ENCODE measurements at places on chromosomes 5 and 9.
A peak's percentile ranks its signal among the peaks of the same experiment; 100 is the strongest.

DNA sequence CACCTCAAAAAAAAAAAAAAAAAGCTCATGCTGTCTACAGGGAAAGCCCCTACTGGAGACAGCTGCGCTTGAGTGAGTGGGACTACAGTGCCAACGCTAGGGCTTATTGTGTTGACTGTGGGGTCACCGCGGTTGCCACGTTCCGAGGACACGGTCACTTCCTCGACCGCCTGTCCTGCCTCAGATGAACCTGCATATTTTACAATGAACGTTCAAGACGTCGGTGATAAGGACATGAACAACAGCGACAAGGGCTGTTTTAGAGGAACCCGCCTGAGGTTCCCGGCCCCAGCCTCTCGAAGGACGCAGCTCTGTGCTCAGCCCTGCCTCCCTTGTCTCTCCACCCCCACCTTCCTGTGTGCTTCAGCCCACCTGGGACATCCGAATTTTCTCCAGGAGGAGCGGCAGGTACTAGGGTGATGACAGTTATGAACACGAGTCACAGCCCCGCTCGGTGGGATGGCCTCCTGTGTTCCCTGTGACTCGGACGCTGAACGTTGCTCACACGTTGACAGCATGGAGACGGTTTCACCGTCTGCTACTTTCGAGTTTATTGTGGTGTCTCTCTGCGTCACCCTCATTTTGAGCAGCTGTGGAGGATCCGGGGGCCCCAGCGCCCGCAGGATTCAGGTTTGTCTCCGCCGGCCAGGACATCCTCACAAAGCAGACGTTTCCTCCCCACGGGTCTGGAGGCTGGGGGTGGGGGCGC is 11.3 kb upstream of the DIPK1B start:
- DNase-seq = no peak

- no peak for DNase-seq
Measured at GRCh38 chr5:169997798-169998197, 17.5 kb upstream of the INSYN2B start.

GRCh38 chr9:75880618-75881017 is 9.9 kb upstream of the PCSK5 start:
- DNase-seq = no peak

DNA sequence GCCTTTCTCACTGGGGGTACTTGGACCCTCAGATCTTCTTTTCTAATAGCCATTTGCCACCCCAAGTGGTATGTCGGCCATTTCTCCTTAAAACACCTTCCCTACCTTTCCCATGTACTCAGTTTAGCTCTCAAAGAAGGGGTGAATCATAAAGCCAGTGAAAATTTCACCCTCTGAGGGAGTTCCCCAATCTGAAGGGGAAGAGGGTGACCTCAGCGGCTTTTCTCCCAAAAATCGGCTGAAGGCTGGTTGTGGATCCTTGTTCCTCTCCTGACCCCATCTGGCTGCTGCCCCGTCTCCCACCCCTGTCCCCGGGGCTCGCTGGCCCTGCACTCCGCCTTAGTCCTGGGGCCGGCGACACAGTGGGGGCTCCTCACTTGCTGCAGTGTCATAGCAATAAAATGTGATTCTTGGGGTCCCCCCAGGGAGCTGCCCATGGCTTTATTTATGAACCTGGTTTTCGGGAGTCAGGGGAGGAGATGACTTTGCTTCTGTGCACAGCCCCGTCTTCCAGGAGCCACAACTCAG is 17.3 kb upstream of the LTC4S start:
- no peak for DNase-seq

DNA sequence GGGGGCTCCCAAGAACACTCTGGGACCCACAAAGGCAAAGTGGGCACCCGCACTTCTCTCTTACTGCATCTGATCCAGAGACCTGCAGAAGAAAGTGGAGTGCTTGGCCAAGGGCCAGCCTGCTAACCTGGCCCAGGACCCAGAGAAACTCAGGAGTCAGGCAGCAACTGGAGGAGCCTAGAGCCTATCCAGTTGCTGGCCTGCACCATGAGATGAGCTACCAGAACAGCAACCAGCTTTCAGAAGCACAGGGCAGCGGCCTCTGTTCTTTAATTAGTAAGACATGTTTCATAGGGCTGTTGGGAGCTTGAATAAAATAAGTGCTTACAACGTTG is 298.3 kb downstream of the GADD45G start:
- no peak for DNase-seq

DNA sequence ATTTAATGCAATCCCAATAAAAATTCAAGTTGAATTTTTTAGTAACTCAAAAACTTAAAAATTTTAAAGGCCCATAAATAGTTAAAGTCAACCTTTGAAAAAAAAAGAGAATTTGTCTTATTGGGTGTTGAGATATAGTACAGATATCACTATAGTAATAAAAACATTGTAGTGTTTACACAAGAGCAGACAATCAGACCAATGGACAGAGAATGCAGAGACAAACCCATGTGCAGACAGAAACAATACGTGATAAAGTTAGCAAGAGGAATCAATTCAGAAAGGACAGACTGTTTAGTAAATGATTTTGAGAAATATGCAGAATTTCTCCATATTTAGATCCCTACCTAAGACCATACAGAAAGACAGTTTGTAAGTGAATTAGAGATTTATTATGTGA is 33.9 kb downstream of the GOLGA1 start:
- no peak for DNase-seq

DNA sequence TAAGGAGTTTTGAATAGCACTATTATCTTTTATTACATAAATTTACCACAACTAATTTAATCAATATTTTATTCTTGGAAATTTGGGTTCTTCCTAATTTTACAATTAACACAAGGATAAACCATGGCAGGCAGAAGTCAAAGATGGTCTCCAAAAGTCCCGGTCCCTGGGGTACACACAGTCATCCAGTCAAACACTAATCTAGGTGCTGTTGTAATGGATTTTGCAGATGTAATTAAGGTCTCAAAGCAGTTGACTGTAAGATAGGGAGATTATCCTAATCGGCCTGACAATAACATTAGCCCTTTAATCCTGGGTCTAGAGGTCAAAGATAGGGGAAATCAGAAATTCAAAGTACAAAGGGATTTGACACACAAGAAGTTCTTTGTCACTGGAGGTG is 57.5 kb upstream of the HTR1A start:
- DNase-seq = no peak

DNA sequence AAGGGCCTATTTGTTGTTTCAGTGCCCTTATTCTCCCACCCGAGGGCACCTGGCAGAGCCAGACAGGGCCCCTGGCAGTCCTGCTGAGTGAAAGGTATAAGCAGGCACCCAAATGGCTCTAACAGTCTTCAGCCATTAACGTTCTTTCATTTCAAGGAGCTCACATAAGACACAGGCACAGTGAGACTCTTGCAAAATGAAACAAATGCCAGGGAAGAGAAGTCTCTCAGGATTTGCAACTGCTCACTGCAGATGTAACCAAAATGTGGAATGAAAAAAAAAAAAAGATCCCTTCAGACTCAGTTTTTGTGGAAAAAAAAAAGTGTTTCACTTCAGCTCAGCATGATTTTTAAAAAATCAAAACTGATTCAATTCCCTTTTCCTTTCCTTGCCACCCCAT is 155.4 kb upstream of the LHFPL2 start:
- DNase-seq = no peak

GRCh38 chr9:75101004-75101588 is 12.8 kb downstream of the OSTF1 start:
- no peak for DNase-seq

- DNase-seq = no peak
Measured at GRCh38 chr5:190366-191035, 794 bp upstream of the LRRC14B start.

- DNase-seq = no peak
Measured at GRCh38 chr9:134642385-134643181, 980 bp downstream of the COL5A1 start.

DNA sequence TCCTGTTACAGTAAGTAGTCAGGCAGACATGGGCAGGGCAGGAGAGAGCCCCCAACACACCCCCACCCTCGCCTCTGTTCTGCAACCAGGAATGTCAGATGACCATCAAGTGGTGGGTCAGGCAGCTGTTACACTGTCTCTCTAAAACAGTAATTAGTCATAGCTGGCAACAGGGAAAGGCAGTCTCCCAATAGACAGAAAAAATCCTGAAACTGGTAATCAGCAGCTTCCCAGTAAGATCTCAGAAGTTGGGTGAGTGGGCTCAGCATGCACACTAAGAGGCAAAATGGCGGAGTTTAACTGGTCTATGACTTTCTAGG is 90.2 kb downstream of the C5orf15 start:
- DNase-seq = no peak

- DNase-seq = no peak
Measured at GRCh38 chr5:62732677-62733121, 154.1 kb downstream of the LRRC70 start.

- DNase-seq = no peak
Measured at GRCh38 chr5:58184910-58185309, 275.0 kb downstream of the PLK2 start.

DNA sequence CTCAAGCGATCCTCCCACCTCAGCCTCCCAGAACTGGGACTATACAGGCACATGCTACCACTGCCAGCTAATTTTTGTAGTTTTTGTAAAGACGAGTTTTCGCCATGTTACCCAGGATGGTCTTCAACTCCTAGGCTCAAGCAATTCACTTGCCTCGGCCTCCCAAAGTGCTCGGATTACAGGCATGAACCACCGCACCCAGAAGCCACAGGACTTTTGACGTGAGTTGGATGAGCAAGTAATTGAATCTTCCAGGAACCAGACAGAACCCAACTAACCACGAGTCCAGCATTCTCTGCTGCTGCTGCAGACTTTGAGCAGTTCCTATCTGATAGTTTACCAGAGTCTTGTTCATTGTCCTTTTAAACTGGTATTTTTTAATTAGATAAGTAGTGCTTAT is 9.6 kb upstream of the ATP6V0E1 start:
- no peak for DNase-seq

GRCh38 chr9:28190981-28191380 is 617.7 kb upstream of the C9orf72 start:
- DNase-seq = no peak

GRCh38 chr9:117427357-117427913 is 12.6 kb upstream of the ASTN2 start:
- DNase-seq = no peak

- DNase-seq = no peak
Measured at GRCh38 chr9:127680226-127680625, 26.6 kb upstream of the CFAP157 start.

GRCh38 chr9:92769286-92769685 is 4.7 kb upstream of the BICD2 start:
- no peak for DNase-seq

DNA sequence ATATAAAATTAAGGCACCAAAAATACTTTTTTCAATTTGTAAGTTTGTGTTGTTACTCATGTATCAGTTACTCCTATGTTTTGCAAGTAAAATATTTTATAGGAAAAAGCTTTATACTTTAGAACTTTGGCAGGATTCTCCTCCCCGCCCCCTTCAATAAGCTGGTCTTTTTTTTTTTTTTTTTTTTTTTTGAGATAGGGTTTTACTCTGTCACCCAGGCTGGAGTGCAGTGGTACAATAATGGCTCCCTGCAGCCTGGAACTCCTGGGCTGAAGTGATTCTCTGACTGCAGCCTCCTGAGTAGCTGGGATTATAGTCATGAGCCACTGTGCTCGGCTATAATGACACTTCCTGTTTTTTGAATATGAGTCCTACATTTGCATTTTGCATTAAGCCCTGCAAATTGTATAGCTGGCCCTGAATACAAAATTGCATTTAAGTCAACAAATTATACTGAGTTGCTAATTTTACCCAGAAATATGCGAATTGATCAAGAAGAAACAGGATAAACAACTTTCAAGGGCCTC is 192.9 kb downstream of the PIK3R1 start:
- DNase-seq = no peak

- DNase-seq = no peak
Measured at GRCh38 chr5:139232147-139232724, 34.1 kb upstream of the SIL1 start.

GRCh38 chr5:132387640-132388117 is 18.2 kb downstream of the SLC22A5 start:
- no peak for DNase-seq

DNA sequence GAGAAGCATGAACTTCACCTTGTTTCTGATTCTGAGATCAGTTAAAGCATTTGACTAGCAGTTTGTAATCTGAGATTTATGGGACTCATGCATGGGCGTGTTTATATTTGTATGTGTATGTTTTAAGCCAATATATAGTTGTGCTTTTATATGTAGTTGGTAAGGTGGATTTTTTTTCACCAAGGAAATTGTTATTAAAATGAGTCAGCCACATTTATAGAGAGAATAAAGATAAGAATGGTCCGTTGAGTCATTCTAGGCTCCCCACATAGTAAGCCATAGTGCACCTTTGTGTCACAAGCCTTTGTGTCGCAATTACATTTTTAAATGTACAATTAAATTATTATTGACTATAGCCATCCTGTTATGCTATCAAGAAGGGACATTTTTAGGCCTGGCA is 89.0 kb downstream of the NLN start:
- no peak for DNase-seq

- no peak for DNase-seq
Measured at GRCh38 chr5:56849671-56850070, 34.3 kb downstream of the MAP3K1 start.

- DNase-seq = peak; percentile 2
Measured at GRCh38 chr5:65076251-65076869, 307.6 kb downstream of the CWC27 start.

DNA sequence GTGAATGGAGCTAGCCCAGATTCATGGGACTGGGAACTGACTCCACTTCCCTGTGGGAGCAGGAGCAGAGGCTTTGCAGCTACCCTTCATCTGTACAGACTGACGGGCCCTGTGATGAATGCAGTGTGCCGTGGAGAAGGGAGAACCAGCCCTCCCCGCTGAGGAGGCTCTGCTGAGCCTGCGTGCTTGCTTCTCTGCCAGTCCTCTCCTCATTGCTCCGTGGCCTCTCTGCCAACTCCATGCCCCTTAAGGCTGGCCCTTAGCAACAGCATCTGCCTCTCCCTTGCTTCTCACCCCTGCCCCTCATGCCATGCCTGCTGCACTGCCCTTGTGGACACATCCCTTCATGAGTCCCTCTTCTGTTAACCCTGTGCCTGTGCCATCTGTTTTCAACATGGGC is 53.6 kb downstream of the GADD45G start:
- no peak for DNase-seq

DNA sequence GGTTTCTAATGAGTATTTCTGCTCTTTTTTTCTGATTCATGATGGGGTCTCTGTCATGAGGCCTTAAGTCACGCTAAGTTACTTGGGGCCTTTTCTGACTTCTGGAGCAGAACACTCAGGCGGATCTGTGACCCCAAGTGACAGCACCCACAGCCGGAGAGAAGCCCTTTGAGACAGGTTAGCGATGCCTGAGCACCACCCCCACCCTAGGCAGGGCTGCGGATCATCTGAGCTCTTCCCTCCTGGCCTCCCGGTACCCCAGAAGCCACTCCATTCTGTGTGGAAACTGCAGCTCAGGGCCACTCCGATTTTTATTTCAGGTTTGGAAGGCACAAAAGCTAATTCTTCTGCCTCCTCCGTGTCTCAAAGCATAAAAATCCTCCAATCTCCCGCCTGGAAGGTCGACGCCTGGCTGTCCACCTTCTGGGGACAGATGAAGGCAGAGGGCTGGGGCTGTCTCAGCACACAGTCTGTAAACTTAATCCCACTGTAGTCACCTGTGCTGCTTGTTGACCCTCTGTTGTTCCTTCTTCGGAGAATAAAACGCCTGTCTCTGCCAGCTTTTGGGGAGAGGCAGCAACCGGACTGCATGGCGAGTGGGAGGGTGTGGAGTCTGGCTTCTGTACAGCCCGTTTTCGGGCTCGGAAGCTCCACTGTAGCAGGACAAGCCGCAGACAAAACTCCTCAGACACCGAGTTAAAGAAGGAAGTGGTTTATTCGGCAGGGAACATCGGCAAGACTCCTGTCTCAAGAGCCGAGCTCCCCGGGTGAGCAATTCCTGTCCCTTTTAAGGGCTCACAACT is 88.8 kb downstream of the SPRY4 start:
- no peak for DNase-seq

Data from stimulated activated CD4-positive, alpha-beta T cell treated with anti-CD3 and anti-CD28 coated beads, Interleukin-15, amount 100 ng/mL, for 1 hour (primary cell).